Fibroblast of gingiva (primary cell): ENCODE measurements at places on chromosomes 7 and 10.

GRCh38 chr10:50326757-50327701 is 75.7 kb upstream of the ASAH2 start:
- peak; percentile 89 for DNase-seq

- no peak for DNase-seq
Measured at GRCh38 chr7:55939514-55940123, 12.1 kb upstream of the MRPS17 start.

- no peak for DNase-seq
Measured at GRCh38 chr7:155602750-155603149, 41.7 kb upstream of the RBM33 start.

DNA sequence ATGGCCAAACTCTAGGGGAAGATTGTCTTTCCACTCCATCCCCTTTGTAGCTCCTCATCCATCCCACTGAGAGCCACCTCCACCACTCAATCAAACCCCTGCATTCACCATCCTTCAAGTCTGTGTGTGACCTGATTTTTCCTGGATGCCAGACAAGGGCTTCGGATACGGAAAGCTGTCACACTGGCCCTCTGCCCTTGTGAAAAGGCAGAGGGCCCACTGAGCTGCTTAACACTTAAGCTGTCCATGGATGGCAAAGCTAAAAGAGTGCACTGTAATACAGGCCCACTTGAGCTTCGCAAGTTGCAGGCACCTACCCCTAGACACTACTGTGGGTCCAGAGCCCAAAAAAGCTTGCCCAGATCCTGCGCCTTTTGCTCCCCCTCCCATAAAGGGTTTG is 237.2 kb downstream of the MAGI2 start:
- no peak for DNase-seq

DNA sequence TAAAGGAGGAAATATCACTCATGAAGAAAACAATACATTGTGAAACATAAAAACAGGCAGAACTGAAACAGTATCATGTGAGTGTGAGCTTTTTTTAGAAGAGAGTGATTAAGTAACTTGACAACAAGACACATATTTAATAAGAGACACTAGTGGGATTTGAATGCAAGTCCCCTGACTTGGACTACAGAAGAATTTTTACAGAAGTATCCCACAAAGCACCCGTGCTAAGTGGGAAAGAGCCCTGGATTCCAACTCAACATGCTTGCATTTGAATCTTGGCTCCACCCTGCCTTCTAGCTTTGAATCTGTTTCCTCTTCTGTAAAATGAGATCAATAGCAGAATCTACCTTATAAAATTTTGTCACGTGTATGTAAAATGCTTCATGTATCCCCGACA is 166.2 kb downstream of the ZNF365 start:
- no peak for DNase-seq

DNA sequence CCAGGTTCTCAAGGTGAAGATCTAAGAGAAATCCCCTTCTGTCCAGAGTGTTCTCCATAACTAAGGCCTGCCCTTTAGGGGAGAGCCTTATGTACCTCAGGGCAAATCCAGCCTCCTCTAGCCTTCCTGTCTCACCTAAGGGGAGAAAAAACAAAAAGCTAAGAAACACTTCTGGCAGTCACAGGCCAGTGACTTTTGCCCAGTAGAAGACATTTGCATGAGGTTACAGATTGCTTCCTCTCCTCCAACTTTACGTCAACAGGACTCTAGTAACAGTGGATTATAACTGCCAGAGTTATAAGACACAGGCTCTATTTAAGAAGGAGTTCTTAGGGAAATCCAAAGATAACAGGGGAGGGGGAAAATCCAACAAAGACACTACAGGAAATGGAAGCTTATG is 15.9 kb upstream of the FAM241B start:
- DNase-seq, result no peak

- DNase-seq, result no peak
Measured at GRCh38 chr10:71082960-71083715, 129.2 kb upstream of the UNC5B start.
